ENCODE measurements at places on chromosomes 4 and X.

DNA sequence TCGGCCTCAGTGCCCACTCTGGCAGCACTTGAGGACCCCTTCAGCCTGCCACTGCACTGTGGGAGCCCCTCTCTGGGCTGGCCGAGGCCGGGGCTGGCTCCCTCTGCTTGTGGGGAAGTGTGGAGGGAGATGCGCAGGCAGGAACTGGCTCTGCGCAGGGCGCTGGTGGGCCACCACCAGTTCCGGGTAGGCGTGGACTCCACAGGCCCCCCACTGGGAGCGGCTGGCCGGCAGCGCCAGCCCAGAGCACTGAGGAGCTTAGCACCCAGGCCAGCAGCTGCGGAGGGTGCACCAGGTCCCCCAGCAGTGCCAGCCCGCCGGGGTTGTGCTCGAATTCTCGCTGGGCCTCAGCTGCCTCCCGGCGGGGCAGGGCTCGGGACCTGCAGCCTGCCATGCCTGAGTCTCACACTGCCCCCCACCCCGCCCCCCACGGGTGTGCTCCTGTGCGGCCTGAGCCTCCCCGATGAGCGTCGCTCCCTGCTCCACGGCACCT lies 216.9 kb upstream of the TACR3 start:
- no peak for DNase-seq

DNA sequence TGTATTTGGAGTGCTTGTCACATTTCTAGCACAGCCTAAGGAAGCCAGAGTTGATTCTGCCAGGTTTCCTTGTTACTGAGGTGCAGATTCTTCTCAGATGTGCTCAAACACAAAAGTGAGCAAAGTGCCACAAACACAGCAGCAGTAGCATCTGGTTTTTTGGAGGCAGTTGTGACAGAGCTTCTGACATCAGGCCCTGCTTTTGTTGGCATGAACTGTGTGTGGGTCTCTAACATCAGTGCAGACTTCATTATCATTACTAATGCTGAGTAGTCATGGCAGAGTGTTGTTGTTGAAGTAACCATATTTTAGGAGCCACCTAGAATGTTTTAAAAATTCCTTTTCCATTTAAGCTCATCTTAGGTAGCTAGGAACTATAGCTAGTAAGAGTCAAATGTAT lies 656.6 kb downstream of the ANKRD50 start:
- DNase-seq = no peak

- no peak for DNase-seq
These were observed 80.1 kb upstream of the STIM2 start for GRCh38 chr4:26780539-26780938.

DNA sequence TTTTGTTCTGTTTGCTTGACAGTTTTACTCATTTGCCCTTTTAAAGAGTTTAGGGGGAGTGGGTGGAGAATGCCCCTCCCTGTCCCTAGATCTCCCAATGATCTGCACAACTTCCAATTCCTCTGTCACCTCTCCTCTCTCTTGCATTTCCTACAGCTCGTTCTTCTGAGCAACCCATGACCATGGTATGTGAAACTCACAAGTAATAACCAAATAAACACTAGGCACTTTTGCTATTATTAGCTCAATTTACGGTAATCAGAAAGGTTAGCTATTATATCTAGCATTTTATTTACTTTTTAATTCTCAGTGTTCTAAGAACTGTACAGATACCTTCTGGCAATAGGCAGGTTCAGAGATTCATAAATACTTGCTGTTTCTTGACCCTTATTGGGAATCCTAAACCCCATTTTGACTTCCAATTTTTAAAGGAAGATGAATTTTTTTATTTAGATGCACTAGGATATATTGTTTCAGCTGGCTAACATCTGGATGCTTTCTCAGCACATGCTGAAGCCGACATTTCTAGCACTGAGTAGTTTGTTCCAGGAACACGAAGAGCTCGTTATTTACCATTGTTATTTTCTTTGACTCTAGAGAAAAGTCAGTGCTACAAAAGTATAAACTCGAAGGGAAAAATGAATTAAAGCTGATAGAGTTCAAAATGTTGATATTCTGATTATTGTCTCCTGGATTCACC lies 194.7 kb upstream of the TLL1 start:
- no peak for DNase-seq

DNA sequence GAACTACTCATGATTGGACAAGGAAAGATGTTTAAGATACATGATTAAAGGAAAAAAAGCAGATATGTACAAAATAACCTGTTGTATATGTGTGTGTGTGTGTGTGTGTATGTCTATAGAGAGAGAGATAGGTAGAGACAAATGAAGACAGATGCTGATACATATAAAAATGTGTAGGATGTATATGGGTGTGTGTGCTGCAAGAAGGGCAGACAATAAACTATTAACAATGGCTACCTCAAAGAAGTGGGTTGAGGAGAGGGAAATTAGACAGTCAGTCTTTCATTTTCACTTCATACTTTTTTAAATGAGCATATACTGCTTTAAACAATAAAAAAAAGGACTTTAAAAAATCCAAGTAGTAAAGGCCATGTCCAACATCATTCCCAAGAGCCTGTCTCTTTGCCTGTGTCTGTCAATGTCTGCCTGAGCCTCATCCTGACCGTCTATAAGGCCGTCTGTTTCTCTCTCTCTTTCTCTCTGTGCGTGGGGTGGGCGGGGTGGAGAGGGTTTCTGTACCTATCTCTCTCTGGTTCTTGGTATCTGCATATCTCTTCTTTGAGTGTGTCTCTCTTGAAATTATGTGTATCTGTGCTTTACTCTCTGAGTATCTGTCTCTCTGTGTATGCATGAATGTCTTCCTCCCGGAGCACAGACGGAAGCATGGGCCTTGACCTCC lies 62.8 kb downstream of the LRBA start:
- DNase-seq = no peak

- no peak for DNase-seq
These were observed 44.4 kb downstream of the LRBA start for GRCh38 chr4:150970685-150971151.

- DNase-seq = peak; percentile 56
These were observed 10.4 kb downstream of the OGT start for GRCh38 chrX:71543316-71543715.

- DNase-seq = no peak
These were observed 78.4 kb downstream of the LUZP4 start for GRCh38 chrX:115367951-115368350.

- DNase-seq = no peak
These were observed 41.0 kb upstream of the SCD5 start for GRCh38 chr4:82839624-82840023.

GRCh38 chrX:97564496-97564895 lies 680.8 kb downstream of the RPA4 start:
- no peak for DNase-seq

GRCh38 chr4:183147196-183147595 lies 48.1 kb downstream of the WWC2 start:
- DNase-seq = no peak

DNA sequence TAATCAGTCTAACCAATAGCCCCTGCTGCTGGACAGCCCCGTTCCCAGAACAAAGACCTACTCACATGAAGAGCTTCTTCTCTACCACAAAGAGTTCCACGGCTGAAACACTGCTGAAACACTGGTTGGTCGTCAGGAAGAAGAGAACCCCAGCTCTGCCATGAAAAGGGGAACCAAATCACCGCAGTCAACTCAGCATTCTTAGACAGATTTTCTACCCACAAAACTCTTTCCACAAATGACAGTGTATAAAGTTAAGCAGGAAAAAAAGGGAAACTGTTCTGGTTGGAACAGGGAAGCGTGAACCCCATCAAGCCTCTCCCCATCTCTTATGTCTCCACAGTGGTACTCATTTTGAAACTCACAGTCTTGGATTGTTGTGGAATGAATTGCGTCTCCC lies 57.3 kb downstream of the ABCG2 start:
- no peak for DNase-seq

- DNase-seq = no peak
These were observed 162.7 kb upstream of the MBNL3 start for GRCh38 chrX:132651421-132652086.

Data from CD4-positive, alpha-beta T cell treated with Interleukin-4 for 4 hours (primary cell).